ACHN (cell line): ENCODE measurements at places on chromosomes 6 and 20.

- DNase-seq: no peak
Measured at GRCh38 chr6:99993533-99994251, at the start of gene MCHR2. Gene MCHR2 (minus strand): TSS chr6:99994223. CDS start chr6:99956147, 38,076 bp downstream.

DNA sequence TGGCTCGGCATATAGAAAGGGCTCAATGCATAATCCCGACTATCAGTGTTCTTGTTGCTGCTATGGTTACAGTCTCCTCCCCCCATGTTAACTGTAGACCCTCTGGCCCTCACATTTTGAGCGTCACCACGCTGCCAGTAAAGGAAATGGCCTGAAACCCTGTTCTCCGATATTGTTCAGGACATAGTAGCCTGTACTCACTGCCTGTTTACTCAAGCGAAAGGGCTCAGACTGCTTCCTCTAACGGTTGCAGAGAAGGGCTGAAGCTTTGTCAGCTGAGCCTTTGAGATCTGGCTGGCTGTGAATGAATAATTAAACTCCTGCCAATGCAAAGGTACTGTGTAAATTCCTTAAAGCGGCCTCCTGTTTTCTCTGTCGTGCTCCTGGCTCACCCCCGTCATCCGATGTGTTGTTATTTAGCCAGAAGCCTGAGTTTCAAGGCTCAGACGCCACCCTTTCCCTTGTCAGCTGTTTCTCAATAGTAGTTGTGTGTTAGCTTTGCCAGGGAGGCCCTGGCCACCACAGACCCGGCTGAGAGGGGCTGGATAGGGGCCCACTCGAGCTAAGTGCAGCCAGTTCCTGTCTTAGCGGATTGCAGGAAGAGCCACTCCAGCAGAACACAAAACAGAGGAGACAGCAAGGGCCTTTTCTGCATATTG lies 31.2 kb upstream of the RALGAPA2 start:
- no peak for DNase-seq

DNA sequence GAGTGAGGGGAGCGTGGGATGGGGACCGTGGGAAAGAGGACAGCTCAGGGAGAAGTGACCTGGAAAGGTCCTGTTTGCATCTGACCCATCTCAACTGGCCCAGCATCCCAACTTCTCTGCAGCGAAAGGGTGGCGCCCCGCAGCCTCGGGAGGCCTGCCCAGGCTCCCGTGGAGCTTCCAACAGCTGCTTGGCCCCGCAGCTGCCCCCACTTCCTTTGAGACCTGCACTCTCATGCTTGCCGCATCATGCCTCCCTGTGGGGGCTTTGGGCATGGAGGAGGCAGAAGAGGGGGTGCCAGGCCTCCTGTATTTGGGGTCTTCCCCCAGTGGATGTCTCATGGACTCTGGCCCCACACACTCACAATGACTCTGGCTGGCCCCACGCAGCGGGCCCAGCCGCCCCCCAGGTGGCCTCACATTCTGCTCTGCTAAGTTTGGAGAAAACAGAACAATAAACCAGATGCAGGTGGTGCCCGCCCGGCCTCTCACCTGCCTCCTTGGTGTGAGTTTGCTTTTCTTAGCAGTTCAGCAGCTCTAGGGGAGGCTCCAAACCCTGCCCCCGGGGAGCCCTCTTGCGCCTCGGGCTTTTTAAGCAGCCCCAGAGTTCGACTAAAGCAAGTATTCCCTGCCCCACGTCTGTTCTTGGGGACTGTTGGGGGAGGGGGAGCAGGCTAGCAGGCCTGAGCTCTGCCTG lies 40.7 kb downstream of the CPXM1 start:
- no peak for DNase-seq

DNA sequence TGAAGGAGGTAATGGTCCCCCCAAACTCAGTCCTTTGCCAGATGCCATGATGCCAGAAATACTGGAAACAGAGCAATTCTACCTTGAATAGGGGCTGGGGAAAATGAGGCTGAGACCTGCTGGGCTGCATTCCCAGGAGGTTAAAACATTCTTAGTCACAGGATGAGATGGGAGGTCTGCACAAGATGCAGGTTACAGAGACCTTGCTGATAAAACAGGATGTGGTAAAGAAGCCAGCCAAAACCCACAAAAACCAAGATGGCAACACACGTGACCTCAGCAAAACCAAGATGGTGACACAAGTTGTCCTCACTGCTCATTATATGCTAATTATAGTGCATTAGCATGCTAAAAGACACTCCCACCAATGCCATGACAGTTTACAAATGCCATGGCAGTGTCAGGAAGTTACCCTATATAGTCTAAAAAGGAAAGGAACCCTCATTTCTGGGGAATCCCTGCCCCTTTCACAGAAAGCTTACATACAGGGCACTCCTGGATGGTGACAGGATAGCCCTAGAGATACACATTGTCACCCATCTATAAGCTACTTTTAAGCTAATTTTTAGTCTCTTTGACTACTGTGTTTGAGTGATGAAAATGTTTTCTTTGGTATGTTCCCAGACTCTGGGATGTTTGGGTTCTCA lies 979.7 kb downstream of the TBC1D32 start:
- DNase-seq: no peak

DNA sequence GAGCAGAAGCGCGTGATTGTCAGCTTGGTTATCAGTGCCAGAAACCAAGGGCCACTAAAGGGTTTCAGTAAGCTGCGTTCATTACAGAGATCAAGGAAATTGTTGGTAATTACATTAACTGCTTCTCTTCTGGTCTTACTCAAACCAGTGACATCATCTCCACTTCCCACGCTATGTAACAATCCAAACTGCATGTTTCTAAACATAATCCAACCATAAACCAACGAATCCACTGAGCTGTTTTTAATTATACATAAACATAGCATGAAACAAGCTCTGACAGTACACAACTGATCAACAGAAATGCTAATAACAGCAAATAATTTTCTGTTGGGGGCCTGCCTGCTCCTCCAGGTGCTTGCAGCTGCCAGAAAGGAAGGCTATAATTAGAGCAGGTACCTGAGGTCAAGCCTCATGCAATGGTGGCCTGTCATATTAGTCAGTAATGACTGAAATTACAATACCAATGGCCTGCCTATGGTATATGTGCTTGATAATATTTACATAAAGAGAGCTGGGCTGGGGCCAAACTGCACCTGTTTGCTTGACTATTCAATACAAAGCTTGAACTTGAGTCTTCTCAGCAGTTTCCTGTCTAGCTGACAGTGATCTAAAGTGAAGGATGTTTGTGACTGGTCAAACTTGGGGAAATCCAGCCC lies 40.1 kb downstream of the ILRUN start:
- no peak for DNase-seq

GRCh38 chr6:129947797-129948196 lies 70.6 kb upstream of the L3MBTL3 start:
- DNase-seq: no peak

DNA sequence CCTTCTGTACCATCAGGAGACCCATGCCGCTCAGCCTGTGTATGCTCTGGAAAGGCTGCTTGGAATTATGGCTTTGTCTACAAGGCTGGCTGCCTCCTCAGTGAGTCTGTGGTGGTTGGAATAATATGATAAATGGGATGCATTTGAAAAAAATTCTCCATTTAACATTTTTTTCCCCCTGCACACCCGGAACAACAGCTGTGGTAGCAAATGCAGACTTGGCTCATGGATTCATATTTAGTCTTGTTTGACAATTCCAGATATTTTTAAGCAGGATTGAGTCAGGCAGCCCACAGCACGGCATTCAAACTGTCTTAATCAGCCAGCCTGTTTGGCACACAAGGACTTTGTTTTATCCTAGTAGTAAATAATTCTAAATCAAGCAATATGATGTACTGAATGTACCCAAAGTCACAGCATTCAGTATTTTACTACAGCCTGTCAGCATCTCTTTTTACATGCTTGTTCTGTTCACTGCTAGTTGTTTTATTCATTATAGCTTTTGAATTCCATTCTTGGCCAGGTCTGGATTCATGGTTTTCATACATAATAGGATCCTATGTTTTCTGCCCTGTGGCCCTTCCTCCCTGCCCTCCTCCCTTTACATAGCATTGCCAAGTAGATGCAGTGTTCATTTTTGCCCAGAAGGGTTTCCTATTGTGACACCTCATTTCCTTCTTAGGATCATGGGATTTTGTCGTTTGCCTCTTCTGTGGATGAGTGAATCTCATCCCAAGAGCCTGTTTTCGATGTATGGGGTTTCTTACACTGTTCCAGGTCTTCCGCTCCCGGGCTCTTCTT lies 68.1 kb downstream of the LRRC1 start:
- DNase-seq: no peak

DNA sequence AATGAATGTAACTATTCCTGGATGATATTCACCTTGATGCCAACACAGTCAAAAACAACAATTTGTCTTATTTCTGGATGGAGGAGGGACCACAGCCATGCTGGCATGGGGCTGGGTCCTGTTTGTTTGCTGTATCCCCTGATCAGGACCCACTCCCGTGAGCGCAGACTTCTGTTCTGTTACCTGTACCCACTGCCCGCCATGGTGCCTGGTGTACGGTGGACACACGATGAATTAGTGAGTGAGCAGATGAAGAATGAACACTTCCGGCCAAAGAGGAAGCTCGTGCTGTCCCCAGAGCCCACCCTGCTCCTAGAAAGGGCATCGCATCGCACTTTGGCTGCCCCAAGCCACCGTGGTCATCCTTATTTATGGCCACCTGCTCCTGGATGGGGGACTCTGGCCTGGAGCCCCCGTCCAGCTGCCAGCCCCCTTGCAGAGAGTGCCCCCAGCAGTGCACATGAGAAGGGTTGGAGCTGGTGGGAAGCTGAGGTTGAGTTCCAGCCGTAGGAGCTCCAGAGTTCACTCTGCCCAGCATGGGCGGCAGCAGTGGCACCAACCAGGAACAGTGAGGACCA lies 100.9 kb downstream of the BMP7 start:
- no peak for DNase-seq

DNA sequence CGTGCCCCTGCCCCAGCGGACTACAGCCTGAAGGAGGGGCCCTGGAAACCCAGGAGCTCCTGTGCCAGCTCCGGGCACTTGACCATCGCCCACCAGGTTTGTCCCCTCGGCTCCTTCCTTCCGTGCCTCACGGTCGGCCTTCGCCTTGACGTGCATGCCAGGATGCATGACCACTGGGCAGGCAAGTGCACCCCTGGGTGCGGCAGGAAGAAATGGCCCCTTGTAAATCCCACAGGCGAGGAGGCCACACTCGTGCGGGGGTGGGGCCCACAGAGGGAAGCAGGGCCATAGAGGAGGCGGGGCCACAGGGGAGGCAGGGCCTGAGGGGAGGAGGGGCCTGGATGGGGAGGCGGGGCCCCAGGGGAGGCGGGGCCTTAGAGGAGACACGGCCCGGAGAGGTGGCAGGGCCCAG lies 81.7 kb downstream of the YTHDF1 start:
- DNase-seq: no peak

- DNase-seq: no peak
Measured at GRCh38 chr6:11542863-11543262, 5.3 kb downstream of the TMEM170B start.

- no peak for DNase-seq
Measured at GRCh38 chr6:80477591-80477990, 371.1 kb downstream of the BCKDHB start.

- DNase-seq: no peak
Measured at GRCh38 chr20:32282461-32282860, 5.0 kb downstream of the KIF3B start.

GRCh38 chr6:144646093-144647056 lies 361.2 kb downstream of the UTRN start:
- no peak for DNase-seq

DNA sequence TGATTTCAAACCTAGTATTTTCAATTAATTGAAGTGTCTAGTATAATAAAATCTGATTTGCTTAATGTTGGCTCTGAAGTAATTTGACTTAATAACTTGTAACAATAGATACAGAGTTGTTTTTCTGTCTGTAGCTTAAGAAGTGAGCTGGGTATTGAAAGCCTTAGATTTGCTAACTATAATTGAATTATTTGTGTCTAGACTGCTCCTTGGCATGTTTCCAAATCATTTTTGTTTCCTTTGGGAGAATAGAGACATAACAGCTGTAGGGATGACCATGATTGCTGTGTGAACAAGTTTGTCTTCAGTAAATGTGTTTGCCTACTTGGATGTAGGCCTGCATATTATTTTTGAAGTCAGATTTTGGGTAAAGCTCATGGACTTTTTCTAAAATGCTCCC lies 115.4 kb downstream of the SCAF8 start:
- no peak for DNase-seq

GRCh38 chr20:13243826-13244376 lies 22.8 kb downstream of the ISM1 start:
- DNase-seq: no peak

DNA sequence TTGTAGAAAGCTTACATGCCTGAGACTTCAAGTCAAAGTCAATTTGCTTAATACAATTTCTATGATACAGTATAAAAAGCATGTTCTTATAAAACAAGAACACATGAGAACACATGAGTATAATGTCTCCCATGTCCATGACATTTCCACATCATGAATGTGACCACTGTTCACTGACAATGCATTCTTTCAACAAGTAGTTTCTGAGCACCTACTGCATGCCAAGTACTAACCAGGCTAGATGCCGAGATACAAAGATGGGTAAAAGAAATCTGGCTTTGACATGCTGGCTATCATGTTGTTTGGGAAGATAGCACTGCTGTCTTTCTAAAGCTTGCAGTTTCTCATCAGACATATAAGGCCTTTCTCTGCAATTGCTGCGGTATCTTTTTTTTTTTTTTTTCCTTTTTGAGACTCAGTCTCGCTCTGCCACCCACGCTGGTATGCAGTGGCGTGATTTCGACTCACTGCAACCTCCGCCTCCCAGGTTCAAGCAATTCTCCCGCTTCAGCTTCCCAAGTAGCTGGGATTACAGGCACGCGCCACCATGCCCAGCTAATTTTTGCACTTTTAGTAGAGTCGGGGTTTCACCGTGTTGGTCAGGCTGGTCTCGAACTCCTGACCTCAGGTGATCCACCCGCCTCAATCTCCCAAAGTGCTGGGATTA lies 123.6 kb upstream of the DST start:
- no peak for DNase-seq

GRCh38 chr20:59749301-59749700 lies 145.0 kb downstream of the PHACTR3 start:
- no peak for DNase-seq

- no peak for DNase-seq
Measured at GRCh38 chr20:63843222-63843621, 12.2 kb upstream of the ZBTB46 start.

DNA sequence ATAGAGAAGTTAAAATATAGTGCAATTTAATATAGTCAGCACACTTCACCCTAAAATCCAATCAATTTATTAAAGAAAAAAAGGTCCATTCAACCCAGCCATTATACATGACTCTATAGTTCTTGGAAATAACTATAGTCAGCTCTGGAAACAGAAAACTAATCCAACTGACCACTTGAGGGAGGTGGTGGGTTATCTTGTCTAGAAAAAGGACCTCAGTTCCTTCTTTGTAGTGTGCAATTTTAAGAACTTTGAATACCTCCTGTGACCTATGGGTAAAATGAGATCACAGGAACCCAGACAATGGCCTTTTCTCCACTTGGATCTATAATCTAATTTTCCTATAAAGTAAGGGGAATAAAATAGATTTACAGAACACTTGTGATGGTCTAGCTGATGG lies 163.6 kb upstream of the CENPW start:
- DNase-seq: peak; percentile 39

- DNase-seq: no peak
Measured at GRCh38 chr6:42025066-42025844, 25.1 kb upstream of the TAF8 start.
